Stimulated activated CD8-positive, alpha-beta memory T cell treated with anti-CD3 and anti-CD28 coated beads, Interleukin-2, amount 100 ng/mL, for 48 hours (primary cell): ENCODE measurements at places on chromosomes 11 and 22.
A peak's percentile ranks its signal among the peaks of the same experiment; 100 is the strongest.

- DNase-seq: no peak
Observed at GRCh38 chr11:451738-452137, 1.7 kb downstream of the PTDSS2 start.

DNA sequence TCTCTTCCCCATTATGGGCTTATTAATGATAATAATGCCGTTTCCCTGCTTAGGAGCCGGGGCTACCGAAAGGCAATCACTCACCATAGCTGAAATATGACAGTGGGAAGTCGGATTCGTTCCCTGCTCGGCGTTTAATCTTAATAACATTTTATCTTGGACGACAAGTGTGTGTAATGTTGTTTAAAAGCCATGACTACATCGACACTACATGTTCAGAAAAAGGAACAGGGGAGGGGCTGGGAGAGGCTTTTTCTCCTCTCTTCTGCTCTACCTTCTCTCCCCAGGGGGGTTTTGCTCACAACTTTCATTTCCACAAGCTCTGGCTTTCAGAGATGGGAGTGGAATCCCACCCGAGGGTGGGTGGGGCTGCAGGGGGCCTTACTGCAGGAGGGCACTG is 105.5 kb downstream of the DSCAML1 start:
- DNase-seq: no peak

DNA sequence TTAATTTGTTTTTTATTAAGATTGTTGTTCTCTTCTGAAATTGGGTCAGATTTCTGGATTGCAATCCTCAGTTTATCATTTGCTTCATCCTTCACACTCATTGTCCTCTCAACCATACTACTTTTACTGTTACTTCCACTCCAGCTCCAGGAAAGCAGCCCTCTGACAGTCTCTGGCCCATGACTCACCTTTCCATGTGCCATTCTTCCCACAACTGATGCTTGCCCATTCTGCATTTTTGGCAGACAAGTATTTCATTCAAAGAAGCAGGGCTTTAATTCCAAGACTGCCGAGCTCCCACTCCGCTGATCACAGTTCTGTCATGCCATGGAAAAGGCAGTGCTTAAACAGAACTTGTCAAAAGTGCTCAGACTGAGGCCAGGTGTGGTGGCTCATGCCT is 139.2 kb downstream of the WNT11 start:
- DNase-seq: no peak

DNA sequence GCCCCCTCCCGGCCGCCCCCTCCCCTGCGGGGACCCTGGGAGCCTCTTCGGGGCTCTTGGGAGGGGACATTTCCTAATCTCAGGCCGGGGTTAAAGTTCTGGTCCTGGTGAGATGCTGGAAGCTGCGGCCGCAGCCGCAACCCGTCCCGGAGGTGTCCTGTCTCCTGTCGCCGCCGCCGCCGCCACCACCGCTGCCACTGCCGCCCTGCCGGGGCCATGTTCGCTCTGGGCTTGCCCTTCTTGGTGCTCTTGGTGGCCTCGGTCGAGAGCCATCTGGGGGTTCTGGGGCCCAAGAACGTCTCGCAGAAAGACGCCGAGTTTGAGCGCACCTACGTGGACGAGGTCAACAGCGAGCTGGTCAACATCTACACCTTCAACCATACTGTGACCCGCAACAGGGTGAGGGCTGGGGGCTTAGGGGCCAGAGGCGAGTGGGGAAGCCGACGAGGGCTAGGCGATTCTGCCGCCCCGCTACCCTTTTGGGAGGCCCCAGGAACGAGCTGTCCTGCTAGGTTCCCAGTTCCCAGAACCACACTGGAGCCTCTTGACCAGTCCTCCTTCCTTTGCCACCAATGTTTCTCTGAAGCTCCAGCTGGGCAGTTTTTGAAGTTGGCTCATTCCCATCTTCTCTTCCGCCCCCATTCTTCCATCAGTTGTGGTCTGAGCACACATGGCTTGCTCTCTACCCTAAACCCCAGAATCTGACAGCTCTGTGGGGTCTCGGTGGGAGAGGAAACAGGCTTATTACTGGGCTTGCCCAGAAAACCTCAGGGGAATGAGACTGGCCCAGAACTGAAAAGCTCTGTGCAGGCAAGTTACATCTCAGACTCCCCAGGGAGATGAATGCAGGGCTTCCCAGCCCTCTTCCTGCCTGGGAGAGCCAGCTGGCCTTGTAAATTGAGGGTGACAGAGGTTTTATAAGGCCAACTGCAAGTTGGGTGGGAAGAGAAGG is 781 bp downstream of the SIDT2 start:
- DNase-seq: peak; percentile 20

DNA sequence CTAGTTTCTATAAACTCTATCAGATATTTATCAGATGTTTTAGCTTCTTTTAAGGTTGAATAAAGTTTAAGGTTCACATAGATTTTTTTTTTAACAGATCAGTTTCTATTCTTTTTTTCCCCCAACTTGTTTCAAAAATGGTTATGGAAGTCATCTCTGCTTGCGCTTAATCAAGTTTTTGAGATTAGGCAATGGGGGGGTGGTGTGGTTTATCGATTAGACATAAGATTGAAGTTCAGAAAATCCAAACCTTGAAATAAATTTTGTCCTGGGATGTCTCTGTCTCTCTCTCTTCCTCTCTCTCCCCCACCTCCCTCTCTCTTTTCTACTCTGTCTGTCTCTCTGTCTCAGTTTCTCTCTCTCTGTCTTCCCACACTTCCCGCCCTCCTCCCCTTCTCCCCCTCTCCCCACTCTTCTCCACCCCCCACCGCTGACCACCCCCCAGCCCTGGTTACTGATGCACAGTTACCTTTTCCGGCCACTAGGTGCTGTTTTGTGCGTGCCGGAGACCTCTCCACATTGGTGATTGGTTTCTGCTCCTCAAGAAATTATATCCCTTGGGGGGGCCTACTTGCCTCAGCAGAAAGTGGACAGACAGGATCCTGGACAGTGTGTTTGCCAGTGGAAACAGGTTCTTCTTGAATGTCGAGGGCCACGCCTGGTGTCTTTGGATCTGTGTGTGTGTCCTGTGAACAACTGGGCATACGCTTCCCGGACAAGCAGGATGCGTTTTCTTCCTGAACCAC is 29.7 kb upstream of the ANO1 start:
- no peak for DNase-seq

DNA sequence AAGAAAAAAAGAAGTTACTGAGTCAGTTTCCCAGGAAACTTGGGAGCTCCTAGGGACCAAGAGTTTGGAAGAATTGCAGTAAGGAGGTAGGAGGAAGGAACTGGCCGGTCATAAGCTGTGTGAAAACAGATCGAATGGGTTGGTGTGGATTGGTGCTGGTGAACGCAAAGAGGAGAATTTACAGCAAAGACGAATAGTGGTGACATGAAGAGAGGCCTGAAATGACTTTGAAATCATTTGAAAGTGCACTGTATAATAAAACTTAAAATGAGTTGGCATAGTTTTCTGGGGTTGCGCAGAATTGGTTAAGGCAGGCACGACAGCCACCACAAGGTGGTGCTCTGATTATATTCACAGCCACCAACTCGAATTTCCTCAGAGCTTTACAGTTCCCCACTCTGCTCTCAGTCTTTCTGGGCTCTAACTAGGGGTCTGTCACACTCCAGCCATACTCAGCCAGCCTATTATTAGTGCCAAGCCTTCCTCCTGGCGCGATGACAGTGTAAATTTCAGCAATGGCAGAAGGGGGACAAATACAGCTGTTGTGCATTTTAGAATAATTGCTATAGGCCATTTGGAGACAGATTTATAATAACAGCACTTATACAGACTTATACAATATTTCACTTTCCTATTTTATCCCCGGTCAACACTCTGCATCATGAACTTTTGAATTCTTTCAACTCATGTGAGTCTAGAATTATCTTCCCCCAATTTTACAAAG is 8.3 kb upstream of the HTR3B start:
- DNase-seq: peak; percentile 7

DNA sequence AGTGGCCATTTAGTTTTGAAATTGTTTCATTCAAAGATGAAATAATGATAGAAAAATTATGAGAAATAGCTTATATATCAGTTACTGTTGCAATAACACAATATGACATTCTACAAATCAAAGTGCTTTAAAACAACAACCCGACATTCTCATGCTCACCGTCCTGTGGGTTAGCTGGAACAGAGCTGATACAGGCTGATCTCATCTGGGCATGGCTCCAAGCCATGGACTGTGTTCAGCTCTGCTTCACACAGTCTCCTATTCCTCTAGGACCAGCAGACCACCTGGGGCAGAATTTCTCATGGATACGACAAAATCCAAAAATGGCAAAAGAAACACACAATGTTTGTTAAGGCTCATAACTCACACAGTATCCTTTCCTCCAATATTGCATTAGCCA is 178.6 kb downstream of the CNTN5 start:
- no peak for DNase-seq

DNA sequence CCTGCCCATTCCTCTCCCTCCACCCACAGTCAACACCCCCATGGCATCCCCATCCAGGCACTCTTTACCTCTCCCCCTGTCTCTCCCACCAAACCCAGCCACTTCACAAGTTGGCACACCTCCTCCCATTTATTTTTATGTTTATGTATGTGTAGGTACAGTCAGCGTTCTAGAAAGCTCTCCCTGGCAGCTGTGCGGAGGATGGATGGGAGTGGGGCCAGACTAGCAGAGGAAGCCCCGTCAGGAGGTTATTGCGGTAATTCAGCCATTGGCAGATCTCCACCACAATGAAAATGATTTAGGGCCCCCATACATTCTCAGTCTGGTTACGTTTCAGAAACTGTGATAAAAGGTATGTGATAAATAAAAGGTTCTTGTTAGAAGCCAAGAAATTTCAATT is 51.3 kb downstream of the BTG4 start:
- no peak for DNase-seq

DNA sequence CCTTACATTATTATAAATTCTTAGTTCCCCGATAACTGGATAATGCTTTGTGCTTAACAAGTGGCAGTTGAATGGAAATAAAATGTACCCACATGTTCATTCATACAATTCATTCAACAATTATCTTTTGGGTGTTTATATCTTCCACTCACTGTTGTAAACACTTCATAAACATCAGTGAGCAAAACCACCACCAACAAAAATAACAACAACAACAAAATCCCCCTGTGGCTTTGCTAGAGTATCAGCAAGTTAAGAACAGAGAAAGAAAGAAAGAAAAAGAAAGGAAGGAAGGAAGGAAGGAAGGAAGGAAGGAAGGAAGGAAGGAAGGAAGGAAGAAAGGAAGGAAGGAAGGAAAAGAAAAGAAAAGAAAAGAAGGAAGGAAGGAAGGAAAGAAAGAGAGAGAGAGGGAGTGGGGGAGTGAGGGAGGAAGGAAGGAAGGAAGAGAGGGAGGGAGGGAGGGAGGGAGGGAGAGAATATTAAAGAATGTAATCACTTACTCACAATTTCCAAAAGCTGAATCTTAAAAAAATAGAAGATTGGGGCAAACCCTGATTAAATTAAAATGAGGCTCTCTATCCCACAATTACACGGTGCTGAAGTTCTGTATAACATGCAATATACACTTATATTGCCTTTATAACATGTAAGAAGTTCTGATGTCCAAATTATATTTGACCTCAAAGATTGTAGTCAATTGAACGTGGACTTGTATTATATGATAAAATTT is 2238.8 kb downstream of the LRRC4C start:
- DNase-seq: no peak

GRCh38 chr11:118396097-118396501 is 5.3 kb upstream of the ATP5MG start:
- no peak for DNase-seq
